Stimulated activated CD4-positive, alpha-beta T cell treated with anti-CD3 and anti-CD28 coated beads, TNF-alpha, amount 100 ng/mL, for 1 hour (primary cell): ENCODE measurements at places on chromosomes 1 and 21.

- no peak for DNase-seq
These were observed 344.6 kb downstream of the RYR2 start for GRCh38 chr1:237386362-237387143.

- DNase-seq: no peak
These were observed 1239.3 kb downstream of the MRPL39 start for GRCh38 chr21:24367936-24368335.

DNA sequence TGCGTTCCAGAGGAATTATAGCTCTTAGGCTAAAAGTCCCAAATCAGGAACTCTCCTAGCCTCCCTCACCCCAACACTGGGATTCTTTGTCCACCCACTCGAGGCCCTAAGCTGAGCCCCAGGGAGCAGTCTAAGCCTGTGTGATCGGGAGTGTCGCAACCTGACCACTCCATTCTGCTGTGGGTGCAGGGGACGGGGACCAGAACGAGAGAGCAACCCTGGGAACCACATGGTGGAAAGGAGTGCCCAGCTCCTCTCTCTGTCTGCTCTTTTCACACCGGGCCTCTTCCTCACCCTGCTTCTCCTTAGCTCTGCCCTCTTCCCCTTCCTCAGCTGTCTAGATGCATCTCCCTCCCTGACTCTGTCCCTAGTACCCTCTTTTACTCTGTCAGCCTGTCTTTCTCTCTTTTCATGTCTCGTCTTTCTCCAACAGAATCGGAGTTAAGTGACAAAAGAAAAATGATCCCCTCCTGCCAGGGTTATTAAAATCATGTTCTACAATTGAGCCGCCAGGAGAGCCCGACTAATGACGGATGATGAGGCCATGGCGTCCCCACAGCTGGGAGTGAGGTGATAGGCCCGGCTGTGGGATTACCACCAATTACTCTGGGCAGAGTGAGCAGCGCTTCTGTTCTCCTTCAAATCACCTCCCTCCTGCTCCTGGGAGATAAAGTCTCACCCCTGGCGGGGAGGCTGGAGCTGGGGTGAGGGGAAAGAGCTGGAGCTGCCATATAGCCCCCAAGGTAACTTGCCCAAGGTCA lies 34.5 kb upstream of the CSF3R start:
- DNase-seq: no peak

- DNase-seq: no peak
These were observed 14.5 kb downstream of the IFNAR2 start for GRCh38 chr21:33244082-33244778.

DNA sequence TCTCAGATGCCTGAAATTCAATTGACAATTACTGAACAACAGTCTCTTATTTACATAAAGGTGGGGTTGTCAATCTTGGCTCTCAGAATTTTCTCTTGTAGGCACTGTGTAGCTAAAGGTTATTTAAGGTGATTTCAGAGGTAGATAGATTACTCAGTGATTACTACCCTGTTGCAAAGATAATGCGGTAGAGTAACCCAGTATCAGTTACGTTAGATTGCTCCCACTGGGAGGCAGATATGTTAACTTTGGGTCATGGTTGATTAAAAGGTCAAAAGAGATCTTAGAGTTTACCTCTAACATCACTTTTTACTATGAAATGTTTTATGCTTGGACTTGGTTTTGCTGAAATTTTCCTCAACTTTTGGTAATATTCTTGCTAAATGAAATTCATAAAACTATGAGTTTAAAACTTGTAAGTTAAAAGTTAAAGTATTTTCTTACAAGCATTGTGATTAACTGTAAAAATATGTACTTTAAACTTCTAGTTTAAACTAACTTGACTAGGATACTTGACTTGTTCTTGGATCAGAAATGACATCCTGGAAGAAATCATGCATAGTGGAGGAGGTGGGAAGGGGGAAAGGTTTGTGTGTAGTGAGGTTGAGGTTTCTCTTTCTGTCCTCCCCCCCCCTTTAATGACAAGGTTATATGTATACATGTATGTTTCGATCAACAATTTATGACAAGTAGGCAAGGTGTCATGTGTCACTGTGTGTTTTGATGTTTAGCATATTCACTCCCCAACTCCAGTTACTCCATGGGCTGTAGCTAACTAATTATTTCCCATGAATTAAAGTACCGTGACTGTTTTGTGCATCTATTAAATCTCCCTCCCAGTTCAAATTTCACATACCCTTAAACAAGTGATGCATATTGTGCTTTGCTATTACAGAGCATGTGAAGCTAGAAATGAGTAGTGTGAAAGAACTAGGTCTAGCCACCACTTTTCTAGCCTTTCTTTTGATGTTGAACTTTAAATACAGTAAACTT lies 2.9 kb downstream of the LAMC1 start:
- no peak for DNase-seq

- no peak for DNase-seq
These were observed 106.0 kb downstream of the NTNG1 start for GRCh38 chr1:107246775-107247345.

DNA sequence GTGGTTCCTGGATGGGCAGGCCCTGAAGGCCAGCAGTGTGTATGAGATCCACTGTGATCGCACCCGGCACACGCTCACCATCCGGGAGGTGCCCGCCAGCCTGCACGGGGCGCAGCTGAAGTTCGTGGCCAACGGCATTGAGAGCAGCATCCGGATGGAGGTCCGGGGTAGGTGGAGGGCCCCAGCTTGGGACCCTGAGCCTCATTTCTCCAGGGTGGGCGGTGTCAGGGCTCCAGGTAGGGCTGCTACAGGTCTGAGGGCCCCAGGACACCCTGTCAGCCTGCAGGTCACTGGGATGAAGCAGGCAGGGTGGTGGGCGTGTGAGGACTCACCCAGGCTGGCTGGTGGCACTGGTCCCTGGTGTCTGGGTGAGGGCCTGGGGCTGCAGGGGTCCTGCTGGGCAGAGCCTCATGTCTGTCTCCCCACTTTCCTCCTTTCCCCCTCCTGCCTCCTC lies 7.8 kb downstream of the OBSCN start:
- DNase-seq: no peak

DNA sequence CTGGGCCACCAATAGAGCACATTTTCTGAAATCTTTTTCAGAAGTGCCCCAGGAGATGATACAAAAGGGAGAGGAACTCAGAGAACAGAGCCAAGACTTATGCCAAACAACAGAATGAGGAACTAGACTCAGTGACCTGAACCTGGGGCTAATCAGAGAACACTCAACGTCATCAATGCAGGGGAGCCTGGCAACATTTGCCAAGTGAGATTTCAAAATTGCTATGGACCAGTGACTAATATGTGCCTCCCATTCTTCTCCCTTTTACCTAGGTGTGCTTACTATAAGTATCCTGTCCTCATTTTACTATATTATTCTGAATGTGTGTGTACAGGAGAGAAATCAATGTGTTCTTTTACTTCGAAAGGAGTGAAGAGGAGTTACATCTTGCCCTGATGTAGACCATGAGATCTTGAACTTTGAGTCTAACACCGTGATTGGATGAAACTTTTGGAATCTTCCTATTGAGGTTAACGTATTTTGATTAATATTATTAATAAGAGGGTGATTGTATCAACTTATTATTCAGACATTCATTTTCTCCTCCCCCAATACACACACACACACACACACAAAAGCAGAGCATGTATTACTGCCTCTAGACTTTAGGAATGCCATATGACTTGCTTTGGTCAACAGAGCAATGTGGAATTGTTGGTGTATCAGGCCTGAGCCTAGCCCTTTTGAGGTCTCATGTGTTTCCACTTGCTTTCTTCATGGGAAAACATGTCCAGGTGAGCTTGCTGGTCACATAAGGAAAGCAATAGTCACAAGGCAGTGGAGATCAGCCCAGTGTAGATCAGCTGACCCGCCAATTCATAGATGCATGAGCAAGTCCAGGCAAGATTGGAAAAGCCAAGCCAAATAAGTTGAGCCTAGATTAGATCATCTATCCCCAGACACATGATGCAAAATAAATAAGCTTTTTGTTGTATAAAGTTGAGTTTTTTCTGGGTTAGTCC lies 80.3 kb upstream of the ETS2 start:
- no peak for DNase-seq

- DNase-seq: no peak
These were observed 47.1 kb downstream of the C8A start for GRCh38 chr1:56901716-56902115.

GRCh38 chr1:229614701-229615100 lies 11.2 kb downstream of the TAF5L start:
- DNase-seq: no peak

DNA sequence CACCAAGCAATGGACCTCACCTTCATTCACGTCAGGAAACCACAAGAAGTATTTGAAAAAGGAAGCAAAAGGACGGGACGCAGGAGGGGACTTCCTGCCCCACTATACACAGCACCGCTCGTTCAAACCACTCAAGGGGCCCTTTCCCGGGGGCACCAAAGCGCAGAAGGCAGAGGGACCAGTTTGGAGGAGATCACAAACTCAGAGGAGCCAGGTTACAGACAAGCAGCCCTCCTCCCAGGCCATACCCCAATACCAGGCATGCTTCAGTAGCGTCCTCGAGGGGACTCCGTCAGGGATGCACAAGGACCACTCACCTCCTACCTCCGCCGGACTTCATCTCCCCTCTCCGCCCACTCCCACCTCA lies 685 bp downstream of the CRTC2 start:
- no peak for DNase-seq

- no peak for DNase-seq
These were observed 80.7 kb downstream of the ATP5PO start for GRCh38 chr21:33834801-33835500.

DNA sequence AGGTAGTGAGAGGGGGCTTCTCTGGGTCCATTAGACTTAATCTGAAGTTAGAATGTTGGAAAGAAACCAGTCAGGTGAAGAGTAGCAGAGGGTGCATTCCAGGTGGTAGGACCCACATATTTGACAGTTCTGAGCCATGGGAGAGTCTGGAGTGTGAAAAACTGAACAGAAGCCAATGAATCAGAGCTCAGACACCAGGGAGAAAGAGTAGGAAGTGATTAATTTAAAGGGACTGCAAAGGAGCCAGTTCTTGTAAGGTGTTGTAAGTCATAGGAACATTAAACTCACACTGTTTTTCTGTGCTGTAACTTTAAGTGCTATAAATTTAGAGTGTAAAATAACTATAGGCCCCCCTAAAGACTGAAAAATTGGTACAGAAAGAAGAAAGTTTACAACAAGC lies 5.9 kb upstream of the DHX9 start:
- DNase-seq: no peak
